ENCODE measurements at places on chromosomes 12 and 14. TPM values are rescaled to one million over a fixed set of nuclear protein-coding genes. Genes with fewer than 3 reads are reported as not detected.

- DNase-seq = no peak
Measured at GRCh38 chr12:467591-467990, 7.9 kb downstream of the B4GALNT3 start.

HOXC6 gene
- total RNA-seq = not detected

NR4A1 gene
- total RNA-seq = 104 TPM

- DNase-seq = no peak
Measured at GRCh38 chr12:96167492-96167891, 26.7 kb upstream of the ELK3 start.

DNA sequence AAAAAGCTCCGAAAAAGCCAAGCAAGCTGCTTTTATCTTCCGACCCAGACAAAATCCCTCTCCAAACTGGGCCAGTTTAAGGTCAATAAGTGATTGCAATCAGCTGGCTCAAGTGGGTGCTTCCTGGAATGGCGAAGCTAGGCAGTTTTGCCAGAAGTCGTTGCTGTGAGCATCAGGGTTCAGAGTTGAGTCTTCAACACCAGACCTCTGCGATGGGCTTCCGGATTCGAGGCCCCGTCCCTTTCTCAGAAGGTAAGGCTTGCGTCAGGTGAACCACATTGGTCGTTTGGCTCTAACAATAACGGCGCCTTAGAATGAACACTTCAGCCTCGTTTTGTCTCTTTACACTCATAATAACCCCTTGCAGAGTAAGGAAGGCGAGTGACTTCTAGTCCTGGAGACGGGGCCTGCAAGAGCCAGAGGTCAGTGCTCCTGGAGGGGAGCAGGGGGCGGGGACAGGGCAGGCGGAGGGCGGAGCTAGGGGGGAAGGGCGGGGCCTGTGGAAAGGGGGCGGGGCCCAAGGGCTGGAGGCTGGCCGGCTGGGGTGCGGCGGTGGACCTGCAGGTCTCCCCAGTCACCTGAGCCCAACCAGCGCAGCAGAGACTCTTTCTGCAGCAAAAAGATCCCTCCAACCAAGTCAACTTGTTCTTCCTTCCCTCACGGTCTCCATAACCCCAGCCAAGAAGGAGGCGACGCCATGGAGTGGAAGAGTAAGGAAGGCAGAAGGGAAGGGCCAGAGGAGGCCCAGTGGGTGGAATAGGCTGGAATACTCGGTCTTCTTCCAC, 34.0 kb upstream of the NFYB start:
- DNase-seq = no peak

GRCh38 chr12:89345830-89346740, 6.2 kb downstream of the DUSP6 start:
- peak; percentile 33 for DNase-seq

DNA sequence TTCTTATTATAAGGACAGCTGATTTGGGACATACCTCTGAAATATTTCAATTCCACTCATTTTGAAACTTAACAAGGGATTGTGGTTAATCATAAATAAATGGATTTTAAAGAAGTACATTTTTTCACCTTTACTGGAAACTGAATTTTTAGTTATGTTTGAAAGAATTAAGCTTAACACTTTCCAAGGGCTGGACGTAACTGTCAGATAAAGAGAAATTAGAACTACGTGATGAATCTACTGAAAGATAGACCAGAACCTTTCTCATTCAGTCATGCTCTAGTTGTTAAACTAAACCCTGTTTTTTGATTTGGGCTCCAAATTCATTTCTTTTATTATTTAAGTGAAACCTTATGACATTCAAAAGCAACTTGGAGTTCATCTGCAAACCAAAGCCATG, 1892.1 kb upstream of the SEL1L start:
- DNase-seq = no peak

CHFR gene
- total RNA-seq = 16.2 TPM

GRCh38 chr14:90627478-90627877, 188.8 kb downstream of the TTC7B start:
- DNase-seq = no peak

GRCh38 chr14:84029246-84029645, 1500.7 kb upstream of the FLRT2 start:
- no peak for DNase-seq

KRT79 gene
- not detected for total RNA-seq

TSPAN19 gene
- 0.34 TPM for total RNA-seq

DNA sequence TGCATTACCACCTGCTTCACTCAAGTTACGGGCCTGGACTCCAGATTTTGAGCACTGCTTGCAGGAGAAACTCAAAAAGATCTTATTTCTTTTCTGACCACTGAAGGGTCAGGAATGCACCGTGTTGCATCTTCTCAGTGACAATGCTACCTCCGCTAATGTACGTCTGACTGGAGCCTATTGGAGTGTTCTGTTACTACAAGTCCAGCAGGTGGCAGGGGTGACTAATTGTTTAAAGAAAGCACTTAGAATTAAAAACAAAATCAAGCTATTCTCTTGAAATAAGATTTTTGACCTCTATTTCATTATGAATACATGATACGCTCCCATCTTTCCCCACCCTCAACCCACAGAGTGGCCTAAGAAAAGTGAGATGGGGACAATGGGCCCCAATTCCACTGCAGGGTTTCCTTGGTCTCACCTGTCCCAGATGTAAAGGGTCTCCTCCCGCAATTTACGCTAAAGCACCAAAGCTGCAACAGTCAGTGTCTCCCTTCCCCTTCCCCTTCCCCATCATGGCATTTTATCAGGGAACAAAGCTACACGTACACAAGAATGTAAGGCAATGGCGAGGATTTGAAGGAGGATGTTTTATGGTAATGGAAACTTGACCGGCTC, 2.2 kb downstream of the TBPL2 start:
- no peak for DNase-seq

ZFYVE21 gene
- 61.3 TPM for total RNA-seq

ACAD10 gene
- 34.0 TPM for total RNA-seq

- peak; percentile 72 for DNase-seq
Measured at GRCh38 chr14:105093431-105094192, 28.4 kb upstream of the GPR132 start.

RPL36AL gene
- total RNA-seq = 128 TPM

DNA sequence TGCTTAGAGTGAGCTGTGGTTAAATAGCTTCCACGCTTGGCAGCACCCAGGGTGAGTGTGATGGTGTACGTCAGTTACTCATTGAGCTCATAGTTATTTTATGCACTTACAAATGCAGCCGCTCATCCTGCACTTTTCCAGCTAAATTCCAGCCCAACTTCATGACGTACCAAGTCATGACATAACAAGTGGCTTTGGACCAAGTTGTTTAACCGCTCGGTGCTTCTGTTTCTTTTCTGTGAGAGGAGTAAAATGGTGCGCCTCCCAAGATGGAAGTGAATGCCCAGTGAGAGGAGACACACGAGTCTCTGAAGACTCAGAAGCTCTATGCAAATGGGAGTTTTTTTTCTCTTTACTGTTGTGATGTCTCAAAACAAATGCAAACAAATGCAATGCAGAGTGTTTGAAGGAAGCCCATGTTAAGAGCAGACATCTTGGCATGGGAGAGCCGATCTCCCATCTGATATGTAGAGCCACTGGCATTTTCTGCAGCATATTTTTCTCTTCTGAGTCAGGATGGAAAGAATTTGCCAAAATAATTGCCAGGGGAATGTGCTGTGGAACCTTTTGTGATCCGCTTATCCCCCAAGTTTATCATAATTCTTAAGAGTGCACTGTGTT, 72.2 kb downstream of the FBXW8 start:
- DNase-seq = no peak

RDH16 gene
- 0.12 TPM for total RNA-seq

DNA sequence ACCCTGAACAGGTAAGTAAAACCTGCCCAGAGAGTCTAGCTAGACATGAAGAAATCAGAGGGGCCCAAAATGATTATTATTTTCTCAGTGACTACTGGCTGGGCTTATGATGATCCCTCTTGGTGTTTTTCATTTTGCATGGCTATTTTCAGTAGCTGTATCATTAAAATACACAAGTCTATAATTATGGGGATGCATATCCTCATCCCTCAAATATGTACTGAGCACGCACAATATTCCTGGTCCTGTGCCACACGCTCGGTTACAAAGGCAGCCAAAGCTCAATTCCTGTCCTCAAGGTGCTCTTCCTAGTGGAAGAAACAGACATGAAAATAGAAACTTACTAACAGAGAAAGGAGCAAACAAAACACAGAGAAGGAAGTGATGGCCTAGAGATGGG, 180.0 kb downstream of the DAD1 start:
- DNase-seq = no peak

GRCh38 chr12:92987846-92988621, 58.9 kb upstream of the EEA1 start:
- peak; percentile 25 for DNase-seq

CD163L1 gene
- 5.7 TPM for total RNA-seq

DNA sequence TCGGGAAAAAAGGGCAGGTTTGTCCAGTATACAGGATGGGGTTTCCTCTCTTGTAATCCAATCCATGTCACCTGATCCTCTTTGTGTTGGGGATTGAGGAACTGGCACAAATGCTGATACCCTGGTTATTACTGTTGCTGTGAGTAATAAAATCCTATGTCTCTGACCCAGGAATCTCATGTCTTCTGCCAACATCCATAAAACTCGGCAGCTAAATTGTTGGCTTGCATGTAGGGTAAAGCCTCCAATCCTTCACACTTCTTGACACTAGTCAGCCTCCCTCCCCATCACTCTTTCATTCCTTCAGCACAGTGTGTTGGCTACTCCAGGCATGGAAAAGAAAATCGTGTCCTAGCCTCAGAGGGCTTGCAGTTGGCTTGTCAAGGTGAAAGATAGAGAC, 9.2 kb upstream of the NOS1 start:
- no peak for DNase-seq

DNA sequence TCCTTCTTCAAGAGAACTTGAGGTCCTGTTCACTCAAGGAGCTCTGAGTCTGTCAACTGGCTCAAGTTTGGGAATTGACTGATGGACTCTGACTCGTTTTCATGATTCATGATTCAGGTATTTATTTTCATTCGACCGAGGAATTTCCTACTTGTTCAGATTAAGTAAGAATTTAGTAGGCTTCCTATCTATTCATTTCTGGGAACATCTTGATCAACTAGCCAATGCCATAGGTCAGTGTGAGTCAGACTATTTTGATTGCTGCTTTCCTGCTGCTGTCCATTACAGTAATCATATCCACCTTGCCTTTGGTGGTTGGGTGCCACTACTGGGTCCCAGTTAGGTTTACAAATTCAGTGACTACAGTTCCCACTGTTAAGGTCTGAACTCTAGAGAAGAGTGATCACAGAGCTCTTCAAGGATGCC, 6.1 kb downstream of the FAM186A start:
- no peak for DNase-seq

GRCh38 chr12:123011701-123012100, 31.2 kb downstream of the ARL6IP4 start:
- DNase-seq = no peak

DNA sequence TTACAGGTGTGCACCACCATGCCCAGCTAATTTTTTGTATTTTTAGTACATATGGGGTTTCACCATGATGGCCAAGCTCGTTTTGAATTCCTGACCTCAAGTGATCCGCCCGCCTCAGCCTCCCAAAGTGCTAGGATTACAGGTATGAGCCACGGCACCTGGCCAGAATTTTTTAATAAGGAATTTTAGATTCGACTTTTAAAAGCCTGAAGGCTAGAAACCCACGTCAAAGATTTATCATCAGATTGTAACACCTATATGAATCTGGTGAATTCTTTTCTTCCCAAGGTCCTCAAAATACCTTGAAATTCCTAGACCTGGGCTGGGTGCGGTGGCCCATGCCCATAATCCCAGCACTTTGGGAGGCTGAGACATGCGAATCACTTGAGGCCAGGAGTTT, 18.7 kb upstream of the MMP19 start:
- no peak for DNase-seq

- DNase-seq = peak; percentile 17
Measured at GRCh38 chr14:60722357-60723115, 1.6 kb downstream of the SIX4 start.

GRCh38 chr12:26233631-26234030, 38.3 kb downstream of the SSPN start:
- DNase-seq = no peak

DNA sequence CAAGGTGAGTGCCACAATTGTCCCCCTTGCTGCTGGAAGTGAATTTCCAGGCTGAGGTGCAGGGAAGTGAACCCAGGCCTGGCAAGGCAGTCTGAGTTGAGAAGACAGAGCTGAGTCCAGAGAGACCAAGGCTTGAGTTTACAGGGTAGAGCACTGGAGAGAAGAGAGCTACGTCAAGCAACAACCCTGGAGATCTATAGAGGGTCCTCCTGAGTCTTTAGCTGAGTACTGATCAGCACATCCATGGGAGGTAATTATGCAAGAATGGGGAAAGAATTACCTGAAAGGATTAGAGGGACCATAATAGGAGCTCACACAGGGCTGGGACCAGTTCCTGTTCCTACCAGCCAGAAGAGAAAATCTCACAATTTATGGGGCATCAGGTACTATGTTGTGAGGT, 190.7 kb downstream of the NEDD1 start:
- DNase-seq = no peak

GRCh38 chr12:133172491-133172890, 8.8 kb upstream of the ZNF268 start:
- no peak for DNase-seq

GRCh38 chr12:92543840-92544239, 158.9 kb upstream of the PLEKHG7 start:
- no peak for DNase-seq

DNAH10 gene
- 0.05 TPM for total RNA-seq

GRCh38 chr12:20455001-20455706, 86.8 kb downstream of the PDE3A start:
- DNase-seq = no peak

DNA sequence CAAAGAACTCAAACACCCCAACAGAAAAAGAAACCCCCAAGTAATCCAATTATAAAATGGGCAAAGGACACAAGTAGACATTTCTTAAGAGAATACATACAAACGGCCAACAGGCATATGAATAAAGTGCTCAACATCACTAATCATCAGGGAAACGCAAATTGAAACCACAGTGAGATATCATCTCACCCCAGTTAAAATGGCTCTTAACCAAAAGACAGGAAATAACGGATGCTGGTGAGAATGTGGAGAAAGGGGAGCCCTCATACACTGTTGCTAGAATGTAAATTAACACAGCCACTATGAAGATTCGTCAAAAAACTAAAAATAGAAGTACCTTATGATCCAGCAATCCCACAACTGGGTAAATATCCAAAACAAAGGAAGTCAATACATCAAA, 52.4 kb downstream of the CLMN start:
- no peak for DNase-seq

GRCh38 chr12:130981911-130982310, 28.2 kb downstream of the ADGRD1 start:
- DNase-seq = no peak

- peak; percentile 56 for DNase-seq
Measured at GRCh38 chr14:93132472-93133065, 16.8 kb upstream of the ITPK1 start.

All from heart right ventricle (tissue), 16 donors.